ENCODE measurements at places on chromosomes 1 and 21.

DNA sequence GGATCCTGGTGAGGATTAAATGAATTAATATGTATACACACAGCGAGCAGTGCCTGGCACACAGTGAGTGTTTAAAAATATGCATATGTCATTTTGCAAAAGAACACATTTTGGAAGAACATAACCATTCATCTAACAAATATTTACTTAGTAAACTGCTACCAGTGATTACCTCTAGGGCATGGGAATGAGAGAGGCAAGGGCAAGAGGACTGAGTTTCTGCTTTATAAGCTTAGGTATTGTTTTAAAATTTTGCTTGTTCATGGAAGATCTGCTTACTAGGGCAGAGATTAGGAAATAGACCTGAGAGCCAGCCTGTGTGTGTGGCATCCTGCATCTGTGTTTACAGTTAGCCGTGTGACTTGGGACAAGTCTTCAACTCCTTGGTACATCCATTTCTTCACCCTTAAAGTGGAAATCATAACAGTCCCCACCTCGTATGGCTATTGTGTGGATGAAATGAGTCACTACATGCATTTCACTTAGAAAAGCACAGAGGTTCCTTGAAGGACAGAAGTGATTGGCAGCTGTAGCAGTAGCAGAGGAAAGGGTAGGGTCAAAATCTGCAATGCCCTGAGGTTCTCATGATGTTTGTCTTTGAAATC, 198.5 kb upstream of the FMN2 start:
- DNase-seq = no peak

GRCh38 chr1:4756851-4757580, 102.6 kb downstream of the AJAP1 start:
- DNase-seq = no peak

DNA sequence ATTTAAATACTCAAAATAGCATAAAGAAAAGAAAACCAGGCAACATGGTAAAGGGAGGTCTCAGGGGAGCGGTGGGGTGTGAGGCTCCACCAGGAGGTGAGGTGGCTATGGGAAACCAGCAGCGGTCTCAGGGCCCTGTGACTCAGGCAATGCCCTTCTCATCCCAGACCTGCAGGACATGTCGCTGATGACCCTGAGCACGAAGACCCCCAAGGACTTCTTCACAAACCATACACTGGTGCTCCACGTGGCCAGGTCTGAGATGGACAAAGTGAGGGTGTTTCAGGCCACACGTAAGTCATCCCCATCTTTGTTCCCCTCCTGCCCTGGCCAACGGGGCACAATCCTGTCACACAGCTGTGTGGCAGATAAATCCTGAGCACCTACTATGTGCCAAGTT, 31.5 kb downstream of the PADI4 start:
- no peak for DNase-seq

DNA sequence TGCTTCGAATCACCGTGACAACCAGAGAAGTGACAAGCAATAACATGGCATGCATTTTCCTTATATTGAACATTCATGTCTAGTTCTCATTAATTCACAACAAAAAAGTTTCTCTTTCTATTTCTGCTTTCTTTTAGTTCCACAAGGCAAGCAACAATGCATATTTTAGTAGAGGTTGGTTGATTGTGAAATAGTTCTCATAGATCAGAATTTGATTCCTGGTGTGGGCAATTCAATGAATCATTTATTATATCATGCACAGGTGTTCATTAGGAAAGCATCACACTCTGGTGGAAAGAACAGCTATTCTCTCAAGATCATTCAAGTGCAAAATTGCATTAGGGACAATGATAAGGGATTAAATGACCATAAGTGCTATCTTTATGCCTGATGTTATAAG, 980.9 kb downstream of the BRINP3 start:
- no peak for DNase-seq

- DNase-seq = no peak
These were observed 122.2 kb upstream of the VAMP3 start for GRCh38 chr1:7648761-7649384.

DNA sequence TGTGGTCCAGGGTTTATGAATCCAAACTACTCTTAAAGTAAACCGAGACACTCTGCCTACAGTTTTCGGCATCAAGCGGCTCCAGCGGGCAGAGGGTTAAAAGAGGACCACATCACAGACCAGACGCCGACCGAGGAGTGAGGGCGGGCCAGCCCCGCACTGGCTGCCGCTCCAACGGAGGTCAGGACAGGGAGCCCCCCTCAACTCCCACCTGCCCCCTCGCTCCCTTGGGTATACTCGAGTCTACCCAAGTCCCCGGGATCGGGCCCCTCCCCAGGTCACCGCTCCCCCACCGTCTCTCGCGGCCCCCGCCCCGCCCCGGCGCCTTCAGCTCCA, 312 bp downstream of the ARNT start:
- DNase-seq = no peak

- no peak for DNase-seq
These were observed 55.6 kb upstream of the ACTRT2 start for GRCh38 chr1:2965676-2966075.

DNA sequence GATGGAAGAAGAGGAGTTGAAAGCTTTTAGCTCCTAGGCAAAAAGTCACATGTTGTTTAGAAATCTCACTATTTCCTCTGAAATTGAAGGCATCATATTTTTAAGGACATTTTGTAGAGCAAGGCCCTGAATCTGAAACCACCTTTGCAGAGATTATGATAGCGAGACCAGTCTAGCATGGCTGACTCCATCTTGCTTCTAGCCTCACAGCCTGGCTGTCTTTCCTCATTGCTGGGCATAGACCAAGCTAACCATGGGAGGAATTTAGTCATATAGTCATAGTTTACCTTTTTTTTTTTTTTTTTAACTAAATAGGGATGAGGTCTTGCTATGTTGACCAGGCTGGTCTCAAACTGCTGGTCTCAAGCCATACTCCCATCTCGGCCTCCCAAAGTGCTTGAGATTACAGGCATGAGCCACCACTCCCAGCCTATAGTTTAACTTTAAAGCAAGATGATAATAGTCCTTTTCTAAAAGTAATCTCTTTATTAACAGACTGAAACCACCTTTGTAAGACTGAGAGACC, 42.2 kb upstream of the ZNF326 start:
- no peak for DNase-seq

- DNase-seq = no peak
These were observed 59.7 kb downstream of the TNR start for GRCh38 chr1:175683491-175684298.

DNA sequence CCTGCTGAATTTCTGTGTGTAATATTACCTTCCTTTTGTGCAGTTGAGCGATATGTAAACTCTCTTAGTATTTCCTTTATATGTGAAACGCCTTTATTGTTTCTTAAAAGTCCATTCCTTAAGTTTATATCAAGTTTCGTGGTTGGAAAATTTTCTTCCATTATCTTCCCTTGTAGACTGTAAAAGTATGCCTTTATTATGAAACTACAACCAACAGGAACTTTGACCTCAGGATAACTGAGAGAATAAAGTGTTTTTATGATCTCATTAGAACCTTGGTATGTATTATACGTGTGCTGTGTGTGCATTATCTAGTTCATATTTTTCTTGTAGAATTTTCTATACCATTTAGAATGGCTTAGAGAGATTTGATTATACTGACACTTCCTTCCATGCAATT, 3.1 kb upstream of the CDC14A start:
- no peak for DNase-seq

GRCh38 chr21:46660505-46660904, 25.0 kb downstream of the PRMT2 start:
- peak; percentile 55 for DNase-seq

DNA sequence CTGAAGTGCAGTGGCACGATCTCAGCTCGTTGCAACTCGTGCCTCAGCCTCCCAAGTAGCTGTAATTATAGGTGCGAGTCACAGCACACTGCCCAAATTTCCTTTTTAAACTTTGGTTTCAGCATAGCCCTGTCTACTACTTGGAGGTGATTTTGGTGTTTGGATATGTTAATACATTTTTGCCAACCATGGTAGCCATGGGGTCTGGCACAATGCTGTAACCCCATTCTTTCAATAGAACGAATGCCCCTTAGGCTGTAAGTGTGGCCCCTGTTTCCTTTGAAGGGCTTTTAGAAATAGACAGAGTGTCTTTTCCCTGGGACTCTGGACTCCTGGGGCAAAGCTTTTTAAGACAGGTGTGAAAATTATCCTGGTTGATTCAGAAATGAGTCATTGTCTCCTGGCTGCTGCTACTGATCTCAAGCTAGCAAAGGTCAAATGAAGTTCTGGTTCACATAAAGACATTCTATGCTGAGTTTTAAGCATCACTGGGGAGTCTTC, 141.1 kb upstream of the RUNX1 start:
- no peak for DNase-seq

- DNase-seq = no peak
These were observed 4.4 kb upstream of the BATF3 start for GRCh38 chr1:212703991-212704564.

DNA sequence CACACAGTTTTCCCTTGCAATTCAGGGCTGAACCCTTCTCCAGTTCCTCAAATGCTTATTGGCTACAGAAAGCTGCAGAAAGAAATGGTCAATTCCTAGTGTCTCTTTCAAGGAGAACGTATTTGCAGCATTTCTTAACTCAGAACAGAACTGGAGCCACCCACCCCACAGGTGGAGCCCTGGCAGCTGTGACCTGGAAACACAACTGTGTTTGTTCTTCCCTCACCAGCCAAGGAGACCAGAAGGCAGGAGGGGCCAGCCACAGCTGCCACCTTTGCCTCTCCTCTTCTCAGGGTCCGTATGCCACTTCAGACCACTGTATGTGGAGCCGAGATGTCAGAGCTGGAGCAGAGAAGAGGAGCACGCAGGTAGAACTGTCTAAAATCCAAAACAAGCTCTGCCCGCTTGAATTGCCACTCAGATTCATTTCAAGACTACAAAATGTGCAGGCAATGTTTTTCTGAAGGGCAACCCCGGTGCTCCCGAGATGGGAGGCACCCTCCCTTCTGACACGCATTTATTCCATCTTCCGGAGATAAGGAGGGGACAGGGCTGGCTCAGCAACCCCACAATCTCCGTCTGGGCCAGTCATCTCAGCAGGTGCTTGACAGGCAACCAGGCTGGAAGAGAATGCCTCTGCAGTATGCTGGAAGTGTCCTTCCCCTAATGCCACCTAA, 16.7 kb downstream of the CD247 start:
- DNase-seq = no peak

DNA sequence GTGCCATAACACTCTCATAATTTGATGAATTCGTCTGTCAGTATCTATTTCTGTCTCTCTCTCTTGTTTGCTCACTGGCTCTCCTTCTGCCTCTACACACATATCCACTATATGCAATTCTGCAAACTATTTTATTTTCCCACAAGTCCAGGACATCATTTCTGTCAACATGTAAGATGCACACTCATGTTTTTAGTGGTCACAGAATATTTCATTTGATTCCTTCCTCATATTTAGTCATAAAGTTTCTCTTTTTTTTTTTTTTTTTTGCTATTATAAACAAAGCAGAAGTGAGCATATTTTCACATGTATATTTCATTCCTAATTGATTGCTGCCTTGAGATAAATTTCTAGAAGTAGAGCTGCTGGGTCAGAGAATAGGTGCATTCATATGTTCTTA, 165.3 kb downstream of the PGBD5 start:
- DNase-seq = no peak

DNA sequence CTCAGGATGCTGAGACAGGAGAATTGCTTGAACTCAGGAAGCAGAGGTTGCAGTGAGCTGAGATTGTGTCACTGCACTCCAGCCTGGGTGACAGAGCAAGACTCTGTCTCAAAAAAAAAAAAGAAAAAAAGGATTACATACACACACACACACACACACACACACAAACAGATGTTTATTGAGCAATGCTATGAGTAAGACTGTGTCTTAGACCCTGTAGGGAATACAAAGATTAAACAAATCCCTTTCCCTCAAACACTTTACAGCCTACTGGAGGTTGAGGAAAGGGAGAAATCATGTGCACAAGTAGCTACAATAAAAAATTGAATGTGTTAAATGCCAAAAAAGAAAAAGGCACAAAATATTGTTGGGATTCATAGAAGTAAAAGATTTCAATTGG, 58.1 kb downstream of the RPAP2 start:
- no peak for DNase-seq

GRCh38 chr1:23772049-23772853, 6.0 kb upstream of the PITHD1 start:
- peak; percentile 90 for DNase-seq

GRCh38 chr1:34828611-34829010, 30.9 kb downstream of the SMIM12 start:
- DNase-seq = no peak

GRCh38 chr1:116417678-116418077, 44.6 kb downstream of the ATP1A1 start:
- DNase-seq = no peak

DNA sequence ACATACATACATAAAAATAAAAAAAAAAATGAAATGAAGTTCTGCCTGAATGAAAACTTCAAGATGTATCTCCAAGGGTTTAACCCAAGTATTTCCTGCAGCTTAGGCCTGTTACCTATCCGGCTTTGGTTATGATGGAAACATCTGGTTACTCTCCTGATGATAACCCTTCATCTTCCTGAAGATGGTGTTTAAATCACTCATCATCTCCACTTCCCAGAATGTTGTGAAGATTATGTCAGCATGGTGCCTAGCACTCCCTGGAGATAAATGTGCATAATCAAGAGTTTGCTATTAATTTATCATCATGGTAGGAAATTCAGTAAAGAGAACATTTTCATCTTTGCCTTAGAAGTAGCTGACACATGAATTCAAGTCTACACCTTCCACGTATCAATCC, 52.9 kb upstream of the ZNF326 start:
- no peak for DNase-seq

DNA sequence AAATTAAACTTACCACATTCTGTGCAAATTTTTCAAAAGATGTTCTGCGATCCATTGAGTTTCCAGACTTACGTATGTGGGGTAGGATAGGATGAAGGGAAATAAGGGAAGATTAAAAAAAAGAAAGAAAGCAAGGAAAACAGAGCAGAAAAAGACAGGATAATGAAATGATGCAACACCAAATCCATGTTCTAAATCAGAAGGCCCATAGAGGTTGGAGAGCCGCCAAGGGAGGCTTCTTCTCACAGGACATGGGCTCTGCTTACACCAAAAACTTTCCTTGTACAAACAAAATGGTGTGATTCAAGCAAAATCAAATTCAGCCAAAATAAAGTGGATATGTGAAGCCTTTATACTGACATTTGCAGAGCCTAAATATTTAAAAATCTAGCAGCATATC, 189.5 kb upstream of the GREM2 start:
- DNase-seq = no peak
